CD4-positive, alpha-beta T cell treated with Interferon gamma for 1 hour (primary cell): ENCODE measurements at places on chromosomes 5 and 9.

GRCh38 chr9:14561929-14562405, 131.3 kb downstream of the ZDHHC21 start:
- DNase-seq: no peak

DNA sequence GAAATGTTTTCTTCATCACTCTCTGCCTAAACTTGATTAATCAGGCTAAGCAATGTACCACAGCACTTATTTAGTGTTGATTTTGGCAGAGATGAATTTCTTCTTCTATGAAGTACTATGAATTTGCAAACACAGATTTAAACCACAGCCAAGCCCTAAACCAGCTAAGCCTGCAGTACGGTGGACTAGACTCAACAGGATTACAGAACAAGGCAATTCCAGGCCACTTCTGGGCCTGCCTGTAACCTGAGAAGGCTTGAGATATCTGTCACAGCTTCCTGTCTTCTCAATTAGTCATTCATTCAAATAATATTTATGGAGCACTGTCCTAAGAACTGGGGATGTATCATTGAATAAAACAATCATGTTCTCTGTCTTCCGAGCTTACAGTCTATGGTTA, 32.4 kb upstream of the CAST start:
- DNase-seq: no peak

GRCh38 chr9:1514776-1515363, 464.7 kb downstream of the DMRT2 start:
- DNase-seq: no peak

DNA sequence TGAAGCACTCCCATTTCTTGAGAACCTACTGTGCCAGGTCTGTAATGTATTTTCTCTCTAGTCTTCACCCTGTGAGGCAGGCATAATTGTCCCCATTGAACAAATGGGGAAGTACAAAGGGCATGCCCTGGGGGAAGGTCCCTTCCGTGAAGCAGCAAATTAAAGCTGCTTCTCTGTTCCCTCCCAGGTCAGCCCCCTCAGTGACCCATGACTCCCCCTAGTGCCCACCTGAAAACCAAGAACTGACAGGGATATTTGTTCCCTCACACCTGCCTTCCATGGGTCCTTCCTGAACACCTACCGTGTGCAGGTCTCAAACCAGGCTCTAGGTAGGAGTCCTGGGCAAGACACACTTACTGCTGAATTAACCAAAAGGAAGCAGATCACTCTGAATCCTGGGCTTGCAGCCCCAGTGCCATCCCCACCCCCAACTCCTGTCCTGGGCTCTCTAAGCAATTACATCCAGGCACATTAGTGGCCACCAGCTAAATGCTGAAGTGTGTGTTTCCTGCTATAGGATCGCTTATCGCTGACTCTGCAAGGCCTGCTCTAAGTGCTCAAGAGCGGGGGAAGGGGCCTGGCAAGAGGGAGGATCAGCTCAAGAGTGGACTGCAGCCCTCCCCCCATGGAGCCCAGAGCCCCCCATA, 254.8 kb downstream of the CDK5RAP2 start:
- no peak for DNase-seq

GRCh38 chr9:5951686-5952211, 61.1 kb downstream of the MLANA start:
- no peak for DNase-seq

DNA sequence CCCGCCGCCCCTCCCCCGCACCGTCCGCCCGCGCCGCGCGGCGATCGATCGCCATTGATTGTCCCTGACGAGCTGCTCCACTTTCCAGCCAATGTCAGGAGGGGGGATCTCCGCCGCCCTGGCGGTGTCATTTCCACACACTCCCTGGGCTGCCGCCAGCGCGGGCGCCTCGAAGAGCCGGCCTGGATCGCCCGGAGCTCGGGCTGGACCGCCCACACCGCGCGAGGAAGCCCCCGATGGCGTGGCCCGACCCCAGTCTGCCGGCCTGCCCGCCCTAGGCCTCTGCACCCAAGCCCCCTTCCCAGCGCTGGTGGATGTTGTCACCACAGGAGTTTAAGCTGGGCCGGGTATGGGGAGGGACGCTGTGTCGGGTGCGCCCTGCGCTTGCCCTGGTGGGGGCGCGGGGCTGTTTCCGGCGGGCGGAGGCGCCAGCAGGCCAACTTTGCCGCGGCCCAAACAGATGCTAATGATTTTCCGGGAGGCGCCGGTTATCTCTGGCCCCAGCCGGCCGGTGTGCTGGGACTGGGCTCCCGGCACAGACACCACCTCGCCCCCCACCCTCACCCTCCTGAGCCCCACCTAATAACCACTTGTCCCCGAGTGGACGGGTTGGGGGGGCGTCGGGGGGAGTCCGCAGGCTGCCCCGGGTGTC, 10.6 kb upstream of the CXXC5 start:
- DNase-seq: peak; percentile 68

GRCh38 chr5:61559146-61559545, 227.1 kb downstream of the ZSWIM6 start:
- no peak for DNase-seq

GRCh38 chr9:792331-793260, 48.9 kb upstream of the DMRT1 start:
- DNase-seq: no peak

- DNase-seq: no peak
Observed at GRCh38 chr9:89234205-89235067, 55.8 kb upstream of the SHC3 start.

- DNase-seq: no peak
Observed at GRCh38 chr5:60360355-60360754, 339.6 kb downstream of the DEPDC1B start.

DNA sequence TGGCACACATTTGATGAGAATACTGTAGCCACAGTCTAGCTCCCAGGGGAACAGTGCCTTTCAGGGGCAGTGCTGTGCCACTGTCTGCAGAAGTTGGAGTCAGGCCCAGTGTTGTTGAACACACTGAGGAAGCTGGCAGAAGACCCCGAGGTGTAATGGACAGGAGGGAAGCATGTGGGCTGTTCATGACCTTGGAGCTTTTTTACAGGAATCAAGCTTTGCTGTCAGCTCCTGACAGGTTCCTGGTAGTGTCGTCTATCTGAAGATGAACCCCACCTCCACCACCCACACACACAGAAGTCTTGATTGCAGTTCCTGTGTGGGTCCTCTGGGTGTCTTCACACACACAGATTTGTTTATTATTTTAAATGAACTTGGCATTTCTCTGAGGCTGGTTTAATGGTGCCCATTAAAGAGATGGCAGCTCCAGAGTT, 40.3 kb upstream of the TNFAIP8 start:
- peak; percentile 72 for DNase-seq

- DNase-seq: no peak
Observed at GRCh38 chr9:87389936-87390335, 107.7 kb upstream of the DAPK1 start.

DNA sequence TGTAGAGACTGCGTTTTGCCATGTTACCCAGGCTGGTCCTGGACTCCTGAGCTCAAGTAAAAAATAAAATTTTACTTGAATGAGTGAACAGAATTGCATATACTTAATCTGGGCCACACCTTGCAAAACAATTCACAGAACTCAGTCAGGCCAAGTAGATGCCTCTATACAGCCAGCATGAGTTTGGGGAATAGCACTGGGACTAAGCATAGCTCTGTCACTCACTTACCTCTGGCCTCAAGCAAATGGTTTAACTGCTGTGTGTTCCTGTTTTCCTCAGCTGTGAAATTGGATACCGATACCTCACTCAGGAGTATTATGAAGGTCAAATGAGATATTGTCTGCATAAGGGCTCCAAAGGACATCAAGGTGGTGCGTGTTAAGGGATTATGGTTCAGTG, 10.9 kb upstream of the FRMPD1 start:
- DNase-seq: no peak

- DNase-seq: peak; percentile 1
Observed at GRCh38 chr5:106205916-106206571, 1464.7 kb downstream of the EFNA5 start.

- DNase-seq: no peak
Observed at GRCh38 chr9:78253285-78253684, 17.4 kb downstream of the CEP78 start.

DNA sequence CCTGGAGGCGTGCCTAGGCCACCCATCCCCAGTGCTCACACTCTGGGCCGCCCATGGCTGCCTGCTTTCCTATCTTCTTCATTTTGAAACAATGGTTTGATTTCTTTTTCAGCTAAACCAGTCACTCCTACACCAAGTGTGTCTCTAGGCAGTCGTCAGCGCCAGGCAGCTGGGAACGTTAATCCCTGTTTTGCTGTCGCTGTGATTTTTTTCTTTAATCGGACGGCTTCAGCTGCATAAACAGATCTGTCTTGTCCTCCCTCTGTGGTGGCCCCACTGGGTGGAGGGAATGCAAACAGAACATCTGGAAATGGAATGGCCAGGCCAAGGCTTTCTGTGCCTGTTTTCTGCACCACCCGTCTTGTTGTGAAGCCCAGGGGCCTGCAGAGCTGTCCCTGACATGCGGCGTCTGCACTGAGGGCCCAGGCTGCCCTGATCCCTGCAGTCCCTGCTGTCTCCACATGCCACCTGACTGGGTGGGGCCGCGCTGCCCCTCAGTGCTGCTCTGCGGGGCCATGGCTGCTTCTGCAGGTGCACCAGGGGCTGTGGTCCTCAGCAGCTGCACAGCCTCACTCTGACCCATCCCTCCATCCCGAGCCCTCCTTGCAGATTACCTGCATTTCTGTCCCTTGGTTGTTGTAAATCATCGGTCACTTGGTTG, 51.5 kb downstream of the WNK2 start:
- DNase-seq: no peak

DNA sequence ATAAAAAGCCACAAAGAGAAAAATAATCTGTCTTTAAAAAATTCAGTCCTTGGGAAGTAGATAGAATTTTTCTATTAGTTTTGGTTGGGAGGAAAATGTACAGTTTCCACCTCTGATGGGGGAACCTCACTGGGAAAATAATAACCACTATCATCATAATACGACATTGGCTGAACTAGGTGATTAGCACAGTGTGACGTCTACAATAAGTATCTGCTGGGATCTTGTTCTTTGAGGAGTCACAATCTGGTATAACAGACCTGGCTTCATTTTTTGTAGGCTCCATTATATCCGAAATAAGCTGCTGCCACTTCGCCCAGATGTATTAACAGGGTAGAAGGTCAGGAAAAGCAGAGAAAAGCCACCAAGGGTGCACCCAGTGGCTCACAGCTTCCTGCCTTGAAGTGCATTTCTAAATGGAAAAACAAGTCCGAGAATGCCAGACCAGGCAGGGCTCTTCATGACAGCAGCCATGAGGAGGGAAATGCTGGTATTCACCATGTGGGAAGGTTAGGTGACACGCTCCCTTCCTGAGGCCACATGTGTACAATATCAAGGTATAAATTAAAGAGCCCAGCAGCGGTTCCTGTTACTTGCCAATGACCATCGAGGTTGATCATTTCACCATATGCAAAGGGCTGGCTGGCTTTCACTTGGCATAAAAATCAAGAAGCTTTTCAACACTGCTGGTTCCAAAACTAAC, 152.8 kb downstream of the PRELID2 start:
- no peak for DNase-seq

GRCh38 chr5:143196601-143197259, 206.8 kb downstream of the NR3C1 start:
- no peak for DNase-seq

DNA sequence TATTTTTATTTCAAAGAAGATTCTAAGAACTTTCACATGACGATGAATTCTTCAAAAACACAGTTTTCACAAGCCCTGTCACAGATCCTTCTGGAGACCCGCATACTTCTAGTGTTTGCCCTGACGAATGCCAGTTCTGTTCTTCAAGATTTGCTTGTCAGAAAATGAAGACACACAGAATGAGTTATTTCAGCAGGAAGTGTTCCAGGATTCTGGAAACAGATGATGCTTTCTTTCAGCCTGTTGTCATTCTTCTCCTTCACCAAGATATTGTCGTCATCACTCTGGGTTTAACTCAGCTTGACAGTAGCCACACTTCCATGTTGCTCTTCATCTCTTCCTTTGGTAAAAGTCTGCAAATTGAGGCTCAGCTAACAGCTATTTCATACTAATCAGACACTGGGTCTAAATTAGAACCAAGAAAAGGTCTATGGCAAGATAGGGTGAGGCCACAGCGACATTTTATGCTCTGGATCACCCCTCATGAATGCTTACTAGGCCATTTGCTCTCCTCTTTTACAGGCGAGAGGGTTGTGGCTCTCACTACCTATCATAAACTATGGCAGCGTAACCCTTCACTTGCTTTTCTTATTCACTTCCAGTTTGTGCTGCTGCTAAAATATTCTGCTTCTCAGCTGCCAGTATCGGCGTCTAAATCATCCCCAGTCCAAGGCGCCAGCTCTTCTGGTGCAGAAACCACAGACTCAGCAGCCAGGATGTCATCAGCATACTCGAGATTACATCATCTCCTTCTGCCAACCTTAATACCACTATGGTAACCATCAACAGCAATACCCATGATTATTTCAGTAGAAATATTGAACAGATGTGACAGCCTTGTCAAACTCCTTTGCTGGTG, 159.6 kb upstream of the TBCA start:
- DNase-seq: peak; percentile 43

DNA sequence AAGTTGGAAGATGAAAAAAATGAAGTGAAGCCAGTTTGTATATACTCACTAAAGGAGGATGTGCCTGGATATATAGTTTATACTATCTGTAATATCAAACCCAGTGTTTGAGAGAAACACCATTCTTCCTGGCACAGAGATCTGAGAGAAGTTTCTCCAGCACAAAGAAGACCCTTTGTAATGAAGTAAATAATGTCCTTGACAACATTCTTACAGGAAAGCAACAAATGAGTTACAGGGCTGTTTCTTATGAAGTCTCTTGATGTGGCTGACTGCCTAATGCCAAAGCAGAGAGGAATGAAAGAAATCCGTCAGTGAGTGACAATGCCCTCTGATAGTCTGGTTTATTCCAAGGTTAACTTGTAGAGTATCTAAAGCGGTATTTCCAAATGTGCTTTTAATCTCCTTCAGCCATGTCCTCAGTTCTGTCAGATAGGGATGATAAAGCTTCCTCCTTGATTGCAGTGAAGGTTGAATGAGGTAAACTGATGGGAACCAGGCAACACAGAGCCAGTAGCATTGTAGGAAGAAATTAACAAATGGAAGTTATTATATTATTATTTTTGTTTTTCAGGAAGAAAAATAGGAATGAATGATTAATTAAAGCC, 123.1 kb upstream of the ZNF608 start:
- no peak for DNase-seq

GRCh38 chr5:171571663-171572062, 152.2 kb downstream of the FGF18 start:
- DNase-seq: no peak

GRCh38 chr5:142095651-142096330, 12.8 kb upstream of the NDFIP1 start:
- peak; percentile 87 for DNase-seq

GRCh38 chr9:82894548-82894947, 168.4 kb downstream of the RASEF start:
- no peak for DNase-seq

DNA sequence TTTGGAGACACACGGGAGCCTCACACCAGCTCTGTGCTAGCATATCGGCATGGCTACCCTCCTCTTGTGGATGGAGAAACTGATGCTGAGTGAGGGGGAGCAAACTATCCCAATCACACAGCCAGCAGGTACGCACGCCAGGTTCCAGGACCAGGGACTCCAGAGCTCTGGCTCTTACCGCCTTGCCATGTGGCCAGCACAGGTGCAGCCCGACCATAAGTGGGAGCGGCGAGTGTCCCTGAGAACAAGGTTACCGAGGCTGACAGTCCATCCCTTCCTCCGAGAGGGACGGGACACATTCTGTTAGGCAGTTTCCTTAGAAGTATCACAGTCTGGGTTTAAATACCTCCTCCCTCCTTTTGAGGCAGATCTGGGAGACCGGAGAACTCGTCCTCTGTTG, 86.0 kb downstream of the PAX5 start:
- DNase-seq: no peak
